ENCODE measurements at places on chromosomes 2 and 18.

DNA sequence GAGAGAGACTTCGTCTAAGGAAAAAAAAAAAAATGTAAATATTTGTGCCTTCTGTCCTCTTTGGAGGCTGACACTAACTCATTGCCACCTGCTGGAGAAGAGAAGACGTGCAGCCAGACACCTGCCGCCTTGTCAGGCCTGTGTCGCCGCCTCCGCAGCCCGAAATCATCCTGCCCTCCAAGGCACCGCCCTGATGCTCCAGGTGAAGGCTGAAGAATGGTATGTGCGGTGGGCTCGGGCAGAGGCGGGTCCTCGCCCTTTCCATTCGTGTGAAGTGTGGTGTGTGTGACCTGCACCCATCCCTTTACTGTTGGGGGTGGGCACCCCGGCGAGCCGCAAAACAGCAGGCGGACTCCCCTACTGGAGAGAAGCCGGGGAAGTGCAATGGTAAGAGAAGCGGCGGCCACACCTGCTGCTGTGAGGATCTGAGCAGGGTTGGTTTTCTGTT lies 60.4 kb downstream of the FAM161A start:
- DNase-seq = peak; percentile 80

- no peak for DNase-seq
These were observed 74.2 kb downstream of the CD8B2 start for GRCh38 chr2:106561356-106561755.

GRCh38 chr18:3653851-3654441 lies 204.0 kb downstream of the TGIF1 start:
- DNase-seq = no peak

DNA sequence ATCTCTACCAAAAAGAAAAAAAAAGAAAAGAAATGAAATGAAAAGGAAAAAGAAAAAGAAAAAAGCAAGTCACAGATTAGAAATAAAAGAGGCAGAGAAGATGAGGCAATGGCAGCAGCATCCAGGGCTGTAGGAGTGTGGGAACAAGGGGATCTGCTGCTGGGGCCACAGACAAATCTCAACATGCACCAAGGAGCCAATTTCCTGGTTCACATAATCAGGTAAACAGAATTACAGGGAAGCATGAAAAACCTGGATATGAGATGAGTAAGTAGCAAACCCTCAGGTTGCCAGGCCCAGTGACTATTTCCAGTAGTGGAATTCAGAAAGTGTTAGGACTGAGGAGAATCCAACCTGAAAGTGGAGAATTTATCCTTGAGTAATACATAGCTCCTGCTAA lies 77.4 kb upstream of the ARHGAP28 start:
- DNase-seq = no peak
